ENCODE measurements at places on chromosomes 1 and 21.
A peak's percentile ranks its signal among the peaks of the same experiment; 100 is the strongest.

- DNase-seq = no peak
Observed at GRCh38 chr21:31641416-31641922, 18.0 kb upstream of the SOD1 start.

GRCh38 chr1:92901699-92902405 is 59.4 kb downstream of the DIPK1A start:
- no peak for DNase-seq

GRCh38 chr1:203464226-203464625 is 11.4 kb upstream of the PRELP start:
- DNase-seq = no peak

DNA sequence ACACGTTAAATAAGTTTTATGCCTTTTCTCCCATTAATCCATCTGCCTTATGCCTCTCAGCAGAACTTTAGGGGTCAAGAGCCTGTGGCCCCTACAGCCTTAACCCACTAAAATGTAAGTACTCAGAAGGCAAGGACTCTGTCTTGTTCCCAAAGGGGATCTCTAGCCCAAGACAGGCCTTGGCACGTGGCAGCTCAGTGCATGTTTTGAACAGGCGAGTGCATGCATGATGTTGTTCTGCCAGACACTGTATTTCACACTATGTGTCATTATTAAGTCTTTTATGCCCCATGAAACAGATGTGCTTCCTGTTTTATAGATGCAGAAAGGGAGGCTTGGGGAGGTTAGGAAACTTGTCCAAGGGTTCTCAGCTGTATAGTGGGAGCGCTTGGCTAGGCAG is 102.8 kb downstream of the ETS2 start:
- DNase-seq = no peak

DNA sequence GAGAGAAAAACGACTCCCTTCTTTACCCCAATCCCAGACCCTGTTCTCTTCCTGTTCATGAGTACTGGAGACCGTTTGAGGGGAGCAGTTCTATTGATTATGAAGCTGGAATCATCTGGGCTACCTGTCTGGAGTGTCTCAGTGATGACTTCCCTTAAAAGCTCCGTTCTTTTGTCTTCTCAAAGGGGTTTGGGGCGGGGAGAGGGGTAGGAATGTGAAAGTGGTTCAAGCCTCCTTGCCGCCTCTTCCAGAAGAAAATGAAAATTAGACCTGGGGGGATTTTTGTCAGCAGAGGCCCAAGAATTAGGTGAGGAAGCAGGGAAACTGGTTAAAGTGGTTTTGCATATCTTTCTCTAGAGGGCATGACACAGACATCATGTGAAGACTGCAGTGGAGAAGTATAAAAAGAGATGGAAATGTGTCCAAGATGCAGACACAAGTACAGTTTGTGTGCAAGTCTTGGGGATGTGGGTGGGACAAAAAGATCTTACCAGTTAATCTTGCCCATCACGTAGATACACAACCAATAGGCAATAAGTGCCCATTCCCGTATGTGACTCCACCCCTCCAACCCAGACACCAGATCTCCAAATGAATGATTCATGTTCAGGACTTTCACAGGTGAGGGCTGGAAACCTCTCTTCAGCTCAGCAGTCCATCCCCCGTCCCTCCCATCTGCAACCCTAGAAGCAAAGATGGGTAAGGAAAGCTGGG is 470 bp upstream of the MTMR11 start:
- no peak for DNase-seq

- DNase-seq = peak; percentile 56
Observed at GRCh38 chr1:111399792-111400610, 27.5 kb downstream of the OVGP1 start.

DNA sequence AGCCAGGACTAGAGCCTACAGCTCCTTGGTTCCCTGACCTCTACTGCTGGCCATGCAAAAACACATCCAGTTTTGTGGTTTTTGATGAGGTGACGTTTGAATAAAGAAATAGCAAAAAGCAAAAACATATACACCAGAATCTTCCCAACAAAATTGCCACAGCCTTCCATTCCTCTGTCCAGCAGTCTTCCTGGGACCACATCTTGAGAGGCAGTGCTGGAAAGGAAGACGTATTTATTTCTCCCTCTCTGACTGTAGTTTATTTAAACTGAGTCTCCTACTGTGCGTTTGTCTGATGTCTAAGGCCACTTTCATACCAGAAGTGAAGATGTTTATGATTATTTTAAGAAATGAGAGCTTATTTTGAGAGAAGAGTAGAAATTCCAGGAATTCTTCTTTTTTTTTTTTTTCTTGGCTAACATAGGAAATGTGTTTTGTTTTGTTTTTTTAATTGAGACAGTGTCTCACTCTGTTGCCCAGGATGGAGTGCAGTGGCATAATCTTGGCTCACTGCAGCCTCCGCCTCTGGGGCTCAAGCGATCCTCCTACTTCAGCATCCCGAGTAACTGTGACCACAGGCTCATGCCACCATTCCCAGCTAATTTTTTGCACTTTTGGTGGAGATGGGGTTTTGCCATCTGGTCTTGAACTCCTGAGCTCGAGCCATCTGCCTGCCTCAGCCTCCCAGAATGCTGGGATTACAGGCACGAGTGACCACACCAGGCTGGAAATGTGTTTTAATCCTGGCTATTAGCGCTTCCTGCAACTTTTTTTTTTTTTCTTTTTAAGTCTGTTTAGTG is 118.5 kb downstream of the ITSN1 start:
- no peak for DNase-seq

DNA sequence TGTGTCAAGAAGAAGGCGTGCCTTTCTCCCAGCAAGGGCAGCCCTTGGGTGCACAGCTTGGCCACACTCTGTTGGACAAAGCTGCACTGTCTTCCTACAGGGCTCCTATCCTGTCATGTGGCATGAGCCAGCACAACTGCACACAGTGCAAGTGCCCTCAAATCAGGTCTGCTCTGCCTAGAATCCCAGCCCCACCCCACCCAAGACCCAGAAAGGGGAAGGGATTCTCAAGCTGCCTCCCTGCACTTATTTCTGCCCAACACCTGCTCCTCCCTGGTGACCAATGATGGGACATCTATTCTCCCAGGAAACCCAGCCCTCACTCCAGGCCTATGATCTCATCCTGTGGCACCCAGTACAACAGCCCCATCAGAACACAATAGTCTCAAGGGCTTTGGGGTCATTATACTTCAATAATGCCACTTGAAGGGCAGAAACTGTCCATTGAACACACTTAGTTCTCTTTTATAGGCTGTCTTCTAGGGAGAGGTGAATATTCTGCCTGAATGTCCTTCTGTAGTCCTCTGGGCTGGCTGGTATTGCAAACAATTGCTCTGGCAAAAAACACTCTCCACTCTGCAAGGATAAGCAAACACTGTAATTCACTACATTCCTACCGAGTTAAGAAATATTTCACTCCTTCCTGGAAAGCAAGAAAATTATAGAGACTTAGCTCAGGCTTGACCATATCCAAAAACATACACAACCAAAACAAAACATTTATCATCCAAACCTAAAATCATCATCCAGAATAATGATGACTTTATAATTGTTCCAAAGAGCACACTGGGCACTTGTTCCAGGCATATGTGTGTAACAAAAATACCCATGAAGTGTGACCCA is 43.1 kb upstream of the IGSF3 start:
- DNase-seq = no peak

- DNase-seq = no peak
Observed at GRCh38 chr1:158952416-158952815, 21.1 kb downstream of the PYHIN1 start.
